ENCODE measurements at places on chromosomes 5 and 9. TPM values are rescaled to one million over a fixed set of nuclear protein-coding genes. Genes with fewer than 3 reads are reported as not detected.

PRSS3 gene
- 2.9 TPM for total RNA-seq

- no peaks in the 10 kb centered on the region for H3K36me3 ChIP-seq
- no peaks in the 10 kb centered on the region for H3K27me3 ChIP-seq
- H3K4me3 ChIP-seq = peak within 1 kb of the TSS; percentile 73
These were observed at the start of gene NFIL3 for GRCh38 chr9:91423785-91424402. Gene NFIL3 (minus strand): TSS chr9:91423832. CDS start chr9:91410734, 13,098 bp downstream.

HSPA9 gene
- total RNA-seq = 198 TPM

DNA sequence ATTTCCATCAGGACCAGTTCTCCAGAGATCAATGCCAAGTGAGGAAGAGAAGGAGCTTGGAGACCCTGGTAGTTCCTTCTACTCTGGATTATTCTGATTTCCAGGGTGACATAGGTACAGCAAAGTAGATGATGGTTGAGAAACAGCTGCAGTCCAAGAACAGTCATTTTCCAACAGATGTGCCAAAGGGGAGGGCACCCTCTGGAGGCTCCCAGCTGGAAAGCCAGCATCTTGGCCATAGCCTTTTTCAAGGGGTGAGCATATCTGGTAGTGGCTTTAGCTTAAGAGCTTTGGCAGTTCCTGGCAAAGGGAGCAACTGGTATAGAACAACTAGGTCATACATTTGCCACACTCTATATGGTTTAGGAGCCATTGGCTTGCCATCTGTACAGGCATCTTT, 492.7 kb downstream of the RASEF start:
- DNase-seq = no peak
- no peaks in the 10 kb centered on the region for H3K27me3 ChIP-seq
- no peak overlapping the region for H3K4me3 ChIP-seq
- H3K27ac ChIP-seq = no peak overlapping the region

GRCh38 chr5:151800532-151800931, 28.8 kb downstream of the G3BP1 start:
- no peak for DNase-seq
- H3K4me3 ChIP-seq = no peak overlapping the region
- no peak overlapping the region for H3K27ac ChIP-seq
- no peaks in the 10 kb centered on the region for H3K4me1 ChIP-seq

DNA sequence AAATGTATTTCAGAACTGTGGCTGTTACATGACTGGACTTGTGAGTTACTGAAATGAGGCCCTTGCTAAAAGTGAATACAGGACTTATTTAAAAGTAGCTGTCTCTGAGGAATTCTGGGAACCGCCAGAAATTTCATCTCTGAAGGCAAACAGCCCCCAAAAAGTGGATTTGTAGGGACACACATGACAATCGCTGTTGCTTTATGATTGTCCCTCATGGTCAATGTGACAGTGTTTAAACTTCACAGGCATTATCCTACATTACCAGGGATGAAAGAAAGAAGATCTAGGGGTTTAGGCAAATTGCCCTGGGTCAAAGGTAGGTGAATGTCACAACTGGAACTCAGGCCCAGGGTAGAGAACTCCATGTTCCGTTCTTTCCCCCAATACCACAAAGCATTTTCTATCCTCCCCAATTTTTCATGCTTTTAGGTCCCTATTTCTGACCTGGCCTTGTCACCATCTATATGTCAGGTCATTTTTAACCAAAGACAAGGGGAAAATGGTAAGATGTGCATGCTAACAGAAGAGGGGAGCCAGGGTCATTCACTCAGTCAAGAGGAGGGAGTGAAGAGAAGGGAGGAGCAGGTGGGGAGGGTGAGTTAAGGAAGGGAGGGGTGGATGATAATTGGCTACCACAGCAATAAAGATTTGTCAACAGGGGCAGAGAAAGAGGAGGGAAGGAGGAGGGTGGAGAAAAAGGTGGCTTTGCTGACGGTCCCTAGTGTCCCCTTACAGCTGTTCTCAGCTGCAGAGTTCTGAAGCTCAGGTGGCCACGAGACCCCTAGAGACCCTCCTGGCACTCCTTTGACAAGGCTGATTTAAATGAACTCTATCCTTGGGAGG, 57.8 kb upstream of the GLRX start:
- no peak overlapping the region for H3K4me3 ChIP-seq
- no peaks in the 10 kb centered on the region for H3K36me3 ChIP-seq
- H3K4me1 ChIP-seq = no peaks in the 10 kb centered on the region
- peak overlapping the region; percentile 83 for H3K27ac ChIP-seq

FOXE1 gene
- total RNA-seq = not detected

- no peaks in the 10 kb centered on the region for H3K27me3 ChIP-seq
- no peak for DNase-seq
- H3K36me3 ChIP-seq = no peaks in the 10 kb centered on the region
- peaks cover 3% of the 10 kb centered on the region for H3K4me1 ChIP-seq
- no peak overlapping the region for H3K4me3 ChIP-seq
These were observed 26.0 kb upstream of the SEMA4D start for GRCh38 chr9:89523948-89524347.

- H3K4me1 ChIP-seq = no peaks in the 10 kb centered on the region
- DNase-seq = no peak
- no peak overlapping the region for H3K4me3 ChIP-seq
- no peak overlapping the region for H3K27ac ChIP-seq
- no peaks in the 10 kb centered on the region for H3K27me3 ChIP-seq
These were observed 420.1 kb upstream of the MEF2C start for GRCh38 chr5:89303033-89303480.

- H3K27me3 ChIP-seq = no peaks in the 10 kb centered on the region
- no peaks in the 10 kb centered on the region for H3K36me3 ChIP-seq
- DNase-seq = no peak
- H3K27ac ChIP-seq = no peak overlapping the region
- H3K4me1 ChIP-seq = no peaks in the 10 kb centered on the region
These were observed 40.9 kb downstream of the VAV2 start for GRCh38 chr9:133951265-133951664.

- H3K4me1 ChIP-seq = no peaks in the 10 kb centered on the region
- peaks cover 5% of the 10 kb centered on the region for H3K27me3 ChIP-seq
- no peaks in the 10 kb centered on the region for H3K36me3 ChIP-seq
- no peak overlapping the region for H3K27ac ChIP-seq
These were observed 2.4 kb downstream of the PRR16 start for GRCh38 chr5:120466341-120467006.

GRCh38 chr9:38339087-38339486, 53.4 kb upstream of the ALDH1B1 start:
- DNase-seq = no peak
- H3K27ac ChIP-seq = no peak overlapping the region
- no peaks in the 10 kb centered on the region for H3K4me1 ChIP-seq
- H3K4me3 ChIP-seq = no peak overlapping the region
- H3K27me3 ChIP-seq = no peaks in the 10 kb centered on the region
- H3K36me3 ChIP-seq = no peaks in the 10 kb centered on the region

DNA sequence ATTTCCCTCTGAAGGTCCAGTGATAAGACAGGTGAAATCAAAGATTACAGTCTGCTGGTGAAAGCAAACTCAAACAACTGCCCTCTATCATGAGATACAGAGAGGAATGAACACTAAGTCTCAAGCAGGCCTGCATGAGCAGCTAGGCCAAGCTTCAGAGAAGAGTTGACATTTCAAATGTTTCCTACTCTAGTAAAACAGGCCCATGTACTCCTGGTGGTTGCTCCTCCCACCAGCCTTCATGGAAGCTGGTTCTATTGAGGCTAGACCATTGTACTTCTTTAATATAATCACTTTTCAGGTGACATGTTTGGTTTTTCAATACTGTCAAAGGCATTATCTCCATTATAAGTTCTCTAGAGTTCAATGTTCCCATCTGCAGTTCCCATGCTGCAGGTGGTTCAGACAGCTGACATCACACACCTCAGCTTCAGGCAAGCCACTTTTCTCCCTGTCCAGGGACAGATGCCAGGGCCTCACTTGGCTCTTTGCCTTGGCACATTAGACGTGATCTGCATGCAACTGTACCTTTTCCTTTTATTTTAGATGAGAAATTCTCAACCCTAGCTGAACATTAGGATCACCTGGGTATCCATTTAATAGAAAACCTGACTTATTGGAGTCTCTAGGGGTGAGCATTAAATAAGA, 89.8 kb downstream of the PIK3R1 start:
- H3K4me3 ChIP-seq = no peak overlapping the region
- peak; percentile 60 for DNase-seq
- H3K27me3 ChIP-seq = no peaks in the 10 kb centered on the region
- no peaks in the 10 kb centered on the region for H3K36me3 ChIP-seq
- H3K4me1 ChIP-seq = no peaks in the 10 kb centered on the region

DNA sequence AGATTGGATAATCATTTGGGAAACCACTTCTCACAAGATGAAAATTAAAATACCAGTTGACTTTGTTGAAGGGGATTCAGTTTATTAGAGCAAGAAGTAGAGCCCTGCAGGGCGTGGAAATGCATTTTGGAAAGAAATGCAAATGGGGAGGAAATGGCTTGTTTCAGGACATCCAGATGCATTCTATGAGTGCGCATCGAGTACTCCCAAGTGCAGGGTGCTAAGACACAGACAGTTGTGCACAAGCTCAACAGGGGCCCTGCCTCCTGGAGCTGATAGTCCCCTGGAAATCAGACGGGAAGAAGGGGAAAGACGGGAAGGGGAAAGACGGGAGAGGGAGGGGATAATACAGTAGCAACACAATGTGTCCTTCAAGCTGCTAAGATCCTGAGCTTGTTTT, 64.0 kb downstream of the NSUN2 start:
- no peaks in the 10 kb centered on the region for H3K36me3 ChIP-seq
- no peak overlapping the region for H3K4me3 ChIP-seq
- H3K27ac ChIP-seq = no peak overlapping the region

GRCh38 chr9:34929506-34930102, 28.5 kb upstream of the PHF24 start:
- no peak overlapping the region for H3K4me3 ChIP-seq
- H3K36me3 ChIP-seq = no peaks in the 10 kb centered on the region
- no peaks in the 10 kb centered on the region for H3K27me3 ChIP-seq
- no peaks in the 10 kb centered on the region for H3K4me1 ChIP-seq

NUTM2F gene
- total RNA-seq = not detected

DNA sequence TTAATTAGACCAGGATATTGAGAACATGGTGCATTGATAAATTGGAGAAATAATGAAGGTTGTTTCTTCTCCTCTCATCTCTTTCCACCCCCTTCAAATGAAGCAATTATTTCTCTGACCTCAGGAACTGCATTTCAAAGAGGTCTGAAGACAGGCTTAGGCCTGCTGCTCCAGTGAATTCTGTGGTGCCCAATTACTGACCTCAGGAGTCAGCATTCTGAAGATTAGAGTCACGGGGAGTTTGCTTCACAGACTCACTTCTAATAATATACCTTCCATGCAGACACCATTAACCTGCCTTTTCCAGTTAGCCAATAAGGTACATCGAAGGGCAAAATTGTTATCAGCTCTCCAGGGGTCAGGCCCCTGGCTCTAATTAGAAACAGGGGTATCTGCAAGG, 270.9 kb downstream of the GAS1 start:
- no peak for DNase-seq
- H3K4me1 ChIP-seq = no peaks in the 10 kb centered on the region
- H3K27me3 ChIP-seq = no peaks in the 10 kb centered on the region
- H3K36me3 ChIP-seq = no peaks in the 10 kb centered on the region
- no peak overlapping the region for H3K27ac ChIP-seq

GRCh38 chr9:89342948-89343347, 24.6 kb downstream of the SECISBP2 start:
- peaks cover 77% of the 10 kb centered on the region for H3K36me3 ChIP-seq
- H3K27ac ChIP-seq = no peak overlapping the region
- DNase-seq = no peak

GRCh38 chr5:175870820-175871447, 444 bp upstream of the CPLX2 start:
- H3K27me3 ChIP-seq = no peaks in the 10 kb centered on the region
- no peak for DNase-seq
- H3K4me3 ChIP-seq = no peak overlapping the region
- no peaks in the 10 kb centered on the region for H3K36me3 ChIP-seq
- H3K27ac ChIP-seq = no peak overlapping the region

- no peak overlapping the region for H3K4me3 ChIP-seq
- no peaks in the 10 kb centered on the region for H3K36me3 ChIP-seq
- no peak overlapping the region for H3K27ac ChIP-seq
- DNase-seq = no peak
- H3K27me3 ChIP-seq = no peaks in the 10 kb centered on the region
These were observed 19.2 kb downstream of the ADCY2 start for GRCh38 chr5:7415123-7415522.

- H3K36me3 ChIP-seq = no peaks in the 10 kb centered on the region
- H3K27me3 ChIP-seq = no peaks in the 10 kb centered on the region
- H3K4me3 ChIP-seq = no peak overlapping the region
- DNase-seq = no peak
- H3K4me1 ChIP-seq = no peaks in the 10 kb centered on the region
These were observed 74.7 kb upstream of the SPTLC1 start for GRCh38 chr9:92189782-92190535.

GRCh38 chr9:7265181-7265580, 507.4 kb downstream of the KDM4C start:
- H3K4me3 ChIP-seq = no peak overlapping the region
- no peaks in the 10 kb centered on the region for H3K4me1 ChIP-seq
- no peaks in the 10 kb centered on the region for H3K27me3 ChIP-seq
- H3K36me3 ChIP-seq = no peaks in the 10 kb centered on the region
- no peak for DNase-seq
- no peak overlapping the region for H3K27ac ChIP-seq

DNA sequence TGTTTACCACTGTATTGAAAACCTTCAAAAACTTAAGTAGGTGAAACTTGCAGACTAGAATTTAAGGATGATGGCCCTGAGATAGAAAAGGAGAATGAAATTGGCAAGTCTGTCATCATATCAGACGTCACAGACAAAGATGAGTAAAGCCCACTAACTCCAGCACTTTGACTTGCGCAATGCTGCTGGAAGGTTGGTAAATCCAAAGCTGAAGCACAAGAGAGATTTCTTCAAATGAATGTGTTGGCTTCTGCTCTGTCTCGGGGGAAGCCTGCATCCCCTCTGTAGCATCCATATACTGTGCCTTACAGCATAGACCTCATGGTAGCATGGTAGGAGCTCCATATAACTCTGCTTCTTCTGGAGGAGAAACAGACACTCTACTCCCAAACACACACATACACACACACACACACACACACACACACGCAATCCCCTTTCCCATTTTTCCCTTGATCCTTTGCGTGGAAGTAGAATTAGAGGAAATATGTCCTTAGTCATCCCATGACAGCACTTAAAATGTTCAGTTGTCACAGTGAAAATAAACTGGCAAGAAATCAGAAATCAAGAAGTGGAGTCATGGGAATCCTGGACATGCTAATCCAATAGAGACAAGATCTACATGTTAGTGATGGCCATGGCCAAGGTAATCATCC, 241.5 kb downstream of the NR3C1 start:
- no peak for DNase-seq
- no peaks in the 10 kb centered on the region for H3K36me3 ChIP-seq
- no peaks in the 10 kb centered on the region for H3K4me1 ChIP-seq
- no peaks in the 10 kb centered on the region for H3K27me3 ChIP-seq
- H3K27ac ChIP-seq = no peak overlapping the region
